Lung (tissue), 17 donors: ENCODE measurements at places on chromosomes 2 and 18. TPM values are rescaled to one million over a fixed set of nuclear protein-coding genes. Genes with fewer than 3 reads are reported as not detected.

GRCh38 chr2:233261819-233262555 is 10.5 kb downstream of the ATG16L1 start:
- no peak for DNase-seq
- no peaks in the 10 kb centered on the region for H3K27me3 ChIP-seq
- peaks cover 31% of the 10 kb centered on the region for H3K36me3 ChIP-seq
- H3K4me3 ChIP-seq: no peak overlapping the region

DNA sequence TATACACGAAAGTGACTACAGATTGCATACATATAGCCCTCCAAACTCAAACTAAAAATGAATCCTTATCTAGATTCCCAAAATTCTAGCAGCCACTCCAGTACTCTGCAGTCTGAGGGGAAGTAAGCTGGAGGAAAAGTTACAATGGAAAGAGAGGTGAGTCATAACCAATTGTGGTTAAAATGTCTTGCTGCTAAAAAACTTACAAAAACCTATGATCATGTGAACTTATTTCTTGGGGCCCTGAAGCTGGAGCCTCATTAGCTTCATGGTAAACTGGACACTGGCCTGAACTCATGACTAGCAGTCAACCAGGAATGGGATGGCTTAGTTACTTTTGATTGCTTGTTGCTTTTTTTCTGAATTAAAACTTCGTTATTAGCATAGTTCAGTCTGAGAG is 175.9 kb downstream of the SLC4A3 start:
- H3K4me1 ChIP-seq: no peaks in the 10 kb centered on the region
- no peaks in the 10 kb centered on the region for H3K27me3 ChIP-seq
- H3K4me3 ChIP-seq: no peak overlapping the region
- no peak for DNase-seq
- no peaks in the 10 kb centered on the region for H3K36me3 ChIP-seq

DNA sequence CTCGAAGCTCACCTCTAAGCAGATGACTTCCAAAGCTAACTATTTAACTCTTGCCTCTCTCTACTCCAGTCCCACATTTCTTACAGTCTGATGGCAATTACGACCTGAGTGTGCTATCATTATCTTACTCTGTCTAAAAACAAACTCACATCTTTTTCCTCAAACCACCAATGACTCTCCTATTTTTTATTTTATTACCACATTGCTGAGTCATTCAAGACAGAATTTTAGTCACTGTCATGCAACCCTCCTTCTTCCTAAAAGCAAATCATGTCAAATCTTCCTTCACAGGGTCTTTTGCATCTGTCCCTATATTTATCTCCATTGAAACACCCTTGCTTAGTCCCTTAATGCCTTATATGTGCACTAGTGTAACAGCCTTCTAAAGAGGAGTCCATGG is 34.6 kb upstream of the C2orf15 start:
- DNase-seq: no peak
- H3K36me3 ChIP-seq: no peaks in the 10 kb centered on the region
- no peaks in the 10 kb centered on the region for H3K27me3 ChIP-seq
- no peak overlapping the region for H3K4me3 ChIP-seq

DNA sequence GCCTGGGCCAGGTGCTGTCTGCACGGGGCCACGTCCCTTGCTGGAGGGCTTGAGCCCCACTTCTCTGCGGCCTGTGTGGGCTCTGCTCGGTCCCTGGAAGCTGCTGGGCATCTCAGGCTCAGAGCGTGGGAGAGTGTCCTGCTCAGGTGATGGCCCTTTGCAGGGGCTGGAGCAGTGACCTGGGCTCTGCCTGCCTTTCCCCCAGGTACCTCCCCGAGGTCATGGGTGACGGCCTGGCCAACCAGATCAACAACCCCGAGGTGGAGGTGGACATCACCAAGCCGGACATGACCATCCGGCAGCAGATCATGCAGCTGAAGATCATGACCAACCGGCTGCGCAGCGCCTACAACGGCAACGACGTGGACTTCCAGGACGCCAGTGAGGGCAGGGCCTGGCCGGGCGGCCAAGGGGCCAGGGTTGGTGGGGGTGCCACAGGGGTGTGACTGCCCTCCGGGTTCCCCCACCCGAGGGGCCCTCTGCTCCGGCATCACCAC is 29.9 kb downstream of the GPC1 start:
- H3K27me3 ChIP-seq: no peaks in the 10 kb centered on the region
- DNase-seq: no peak
- no peak overlapping the region for H3K27ac ChIP-seq
- no peaks in the 10 kb centered on the region for H3K36me3 ChIP-seq
- H3K4me1 ChIP-seq: peaks cover 2% of the 10 kb centered on the region

DNA sequence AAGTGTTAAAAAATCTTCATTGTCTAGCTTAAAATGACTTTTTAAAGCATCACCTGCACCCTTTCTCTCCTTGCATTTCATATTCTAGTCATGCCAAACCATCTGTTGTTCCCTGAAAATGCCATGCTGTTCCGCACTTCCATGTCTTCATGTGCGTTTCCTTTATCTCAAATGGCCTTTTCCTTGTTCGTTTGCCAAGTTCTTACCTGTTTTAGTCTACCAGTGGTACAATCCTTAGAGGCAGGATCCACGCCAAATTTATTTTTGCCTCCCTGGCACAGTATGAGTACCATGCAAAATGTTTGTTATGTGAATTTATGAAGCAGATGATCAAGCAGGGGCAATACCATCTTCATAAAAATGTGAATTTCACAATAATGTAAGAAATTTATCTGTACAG is 37.0 kb downstream of the TMEFF2 start:
- H3K4me3 ChIP-seq: no peak overlapping the region
- no peaks in the 10 kb centered on the region for H3K4me1 ChIP-seq
- no peak for DNase-seq
- no peaks in the 10 kb centered on the region for H3K27me3 ChIP-seq
- H3K27ac ChIP-seq: no peak overlapping the region

DNA sequence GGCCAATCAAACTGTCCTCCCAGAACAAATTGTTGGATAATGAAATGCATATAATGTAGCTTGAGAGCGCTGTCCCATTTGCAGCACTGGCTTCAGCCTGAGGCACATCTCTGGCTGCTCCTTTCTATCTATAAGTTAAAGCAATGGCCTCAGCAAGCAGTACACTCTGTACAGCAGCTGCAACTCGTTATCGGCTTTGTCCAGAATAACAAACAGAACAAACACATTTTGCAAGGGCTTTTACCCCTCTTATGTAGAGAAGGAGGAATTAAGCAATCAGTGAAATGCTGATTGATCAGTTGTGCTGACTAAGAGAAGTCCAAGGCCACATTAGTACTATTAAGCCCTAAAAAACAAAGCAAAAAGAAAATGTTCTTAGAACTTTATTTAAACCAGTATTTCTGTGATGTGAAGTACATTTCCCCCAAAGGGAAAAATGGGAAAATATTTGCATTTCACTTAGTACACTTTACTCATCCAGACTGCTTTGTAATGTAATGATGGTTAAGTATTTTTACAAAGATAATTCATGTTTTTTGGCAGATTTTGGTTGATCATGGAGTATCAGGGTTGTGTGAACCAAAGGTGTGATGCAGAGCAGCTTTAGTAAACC is 15.0 kb upstream of the CPS1 start:
- peak; percentile 67 for DNase-seq
- H3K27me3 ChIP-seq: no peaks in the 10 kb centered on the region
- H3K27ac ChIP-seq: no peak overlapping the region
- H3K4me3 ChIP-seq: no peak overlapping the region

DNA sequence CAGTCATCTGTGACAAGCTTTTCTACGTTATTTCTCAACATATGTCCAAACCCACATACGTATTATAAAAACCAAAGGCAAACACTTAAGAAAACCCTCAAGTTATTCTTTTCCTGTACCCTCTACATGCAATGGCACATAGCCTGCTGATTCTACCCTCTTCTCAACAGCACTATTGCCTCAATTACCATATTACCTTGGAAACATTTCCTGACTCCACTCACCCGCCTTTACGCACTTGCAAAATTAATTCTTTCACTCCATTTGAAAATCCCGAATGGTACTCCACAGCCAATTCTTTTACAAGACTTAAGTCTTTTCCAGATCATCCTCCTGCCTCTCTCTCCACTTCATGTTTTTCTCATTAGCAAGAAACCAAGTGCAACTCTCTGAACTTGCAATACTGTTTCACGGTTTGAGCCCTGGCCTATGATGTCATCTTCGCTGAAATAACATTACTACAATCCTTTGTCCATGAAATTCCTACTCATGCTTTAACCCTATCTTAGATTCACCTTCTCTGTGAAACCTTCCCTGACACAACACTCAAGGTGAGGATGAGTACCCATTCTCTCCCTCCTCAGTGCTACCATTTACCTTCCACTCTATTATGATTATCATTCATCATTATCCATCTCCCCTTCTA is 29.0 kb downstream of the SESTD1 start:
- no peaks in the 10 kb centered on the region for H3K4me1 ChIP-seq
- peaks cover 3% of the 10 kb centered on the region for H3K36me3 ChIP-seq
- no peak overlapping the region for H3K27ac ChIP-seq
- peak; percentile 45 for DNase-seq

BCL2 gene
- 30.9 TPM for total RNA-seq

TTR gene
- total RNA-seq: 0.97 TPM
